ENCODE measurements at places on chromosomes 1 and 21.

DNA sequence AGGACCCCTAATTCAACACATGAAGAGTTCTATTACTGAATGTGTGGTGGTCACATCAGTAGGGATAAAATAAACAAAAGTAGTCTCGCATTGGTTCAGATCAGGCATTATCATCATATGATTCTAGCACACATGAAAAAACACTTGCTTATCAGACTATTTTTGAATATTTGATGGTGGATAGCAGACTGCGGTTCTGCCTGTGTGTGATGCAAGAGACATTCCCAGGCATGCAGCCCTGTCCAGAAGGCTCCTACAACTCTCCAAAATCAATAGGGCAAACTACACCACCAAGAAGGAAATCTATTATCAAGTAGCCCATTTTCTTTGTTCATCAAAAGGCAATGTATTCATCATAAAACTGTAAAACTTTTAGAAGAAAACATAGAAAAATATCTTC, 304.7 kb downstream of the DUSP10 start:
- no peak for DNase-seq

DNA sequence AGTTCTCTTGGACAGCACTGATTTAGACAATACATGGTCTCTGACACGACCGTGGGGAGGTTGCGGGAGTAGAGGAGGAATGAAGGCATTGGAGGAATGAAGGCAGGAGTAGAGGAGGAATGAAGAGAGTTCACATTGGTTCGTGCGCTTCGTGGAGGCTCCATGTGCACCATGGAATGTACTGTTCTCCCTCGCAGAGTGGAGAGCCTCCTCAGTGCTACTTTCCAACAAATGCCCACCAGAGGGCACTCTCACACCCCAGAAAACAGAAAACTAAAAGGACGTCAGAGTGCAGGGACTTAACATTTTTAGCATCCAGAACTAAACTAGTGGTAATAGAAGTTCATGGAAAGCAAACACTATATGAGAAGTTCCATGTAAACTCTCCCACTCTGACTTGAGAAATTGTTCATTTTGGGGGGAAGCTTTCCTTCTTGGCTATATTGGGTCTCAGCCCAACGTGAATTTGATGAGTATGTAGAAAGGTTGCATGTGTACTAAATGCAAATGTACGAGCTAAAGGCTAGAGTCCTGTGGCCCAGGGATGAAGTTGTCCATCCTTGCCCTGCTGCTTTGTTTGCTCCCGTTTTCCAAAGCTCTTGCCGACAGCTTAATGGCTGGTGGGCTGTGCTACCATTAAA, 211.6 kb downstream of the LMX1A start:
- peak; percentile 61 for DNase-seq

DNA sequence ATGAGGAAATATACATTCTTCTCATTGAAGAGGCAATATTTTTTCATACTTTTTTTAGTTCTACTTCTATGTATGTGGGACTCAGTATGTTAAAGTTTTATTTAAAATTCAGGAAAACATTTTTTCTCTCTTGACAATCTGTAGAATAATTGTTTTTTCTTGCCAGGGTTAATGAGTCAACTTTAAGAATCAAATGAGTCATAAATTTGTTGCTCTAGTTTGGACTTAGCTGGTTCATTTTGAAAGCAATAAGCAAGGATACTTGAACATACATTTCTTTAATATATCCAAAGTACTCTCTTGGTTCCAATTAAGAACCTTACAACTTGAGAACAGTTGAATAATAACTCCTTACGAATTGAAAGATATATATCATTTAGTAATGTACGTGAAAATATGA, 1145.3 kb upstream of the B3GALT2 start:
- no peak for DNase-seq

DNA sequence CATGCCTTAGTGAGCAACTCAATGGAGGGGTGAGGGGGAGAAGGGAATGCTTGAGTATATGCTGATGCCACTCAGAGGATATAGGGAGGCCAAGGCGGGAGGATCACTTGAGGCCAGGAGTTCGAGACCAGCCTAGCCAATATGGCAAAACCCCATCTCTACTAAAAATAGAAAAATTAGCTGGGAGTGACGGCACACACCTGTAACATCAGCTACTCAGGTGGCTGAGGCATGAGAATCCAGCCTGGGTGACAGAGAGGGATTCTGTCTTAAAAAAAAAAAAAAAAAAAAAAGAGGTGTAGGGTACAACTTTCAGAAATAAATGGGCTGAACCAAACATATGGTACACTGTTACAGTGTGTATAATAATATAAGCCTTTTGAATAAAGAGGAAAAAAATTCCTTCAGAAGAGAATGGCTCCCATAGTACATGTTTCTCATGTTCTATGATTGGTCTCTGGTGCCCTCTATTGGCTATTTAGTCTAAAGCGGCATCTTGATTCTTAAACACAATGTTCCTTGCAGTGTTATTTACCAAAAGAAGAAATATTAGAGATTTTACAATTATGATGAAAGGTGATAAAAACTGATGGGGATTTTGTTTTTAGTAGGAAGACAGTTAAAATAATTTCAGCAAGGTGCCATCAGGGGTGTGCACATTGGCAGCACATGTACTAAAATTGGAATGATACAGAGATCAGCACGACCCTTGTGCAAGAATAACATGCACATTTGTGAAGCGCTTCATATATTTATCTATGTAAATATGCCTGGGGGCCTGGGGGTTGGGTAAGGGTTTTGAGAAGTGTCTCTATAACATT, 109.8 kb downstream of the PATJ start:
- DNase-seq, result peak; percentile 77

DNA sequence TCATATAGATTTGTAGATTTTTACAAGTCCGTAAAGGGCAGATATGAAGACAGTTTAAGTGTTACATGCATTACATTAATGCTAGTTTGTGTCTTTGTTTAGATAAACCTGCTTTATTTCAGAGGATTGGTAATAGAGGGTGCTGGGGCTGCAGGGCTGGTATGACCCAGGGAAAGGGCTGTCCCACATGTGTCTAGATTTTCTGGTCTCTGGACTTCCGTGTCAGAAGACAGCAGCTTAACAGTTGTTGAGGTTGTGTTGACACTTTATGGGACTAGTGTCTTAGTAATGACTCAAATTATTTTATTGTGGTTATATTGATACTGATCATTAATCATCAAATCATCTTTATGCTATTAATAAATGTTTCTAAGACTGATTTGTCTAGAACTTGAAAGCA, 10.1 kb downstream of the PRDM2 start:
- DNase-seq, result no peak

DNA sequence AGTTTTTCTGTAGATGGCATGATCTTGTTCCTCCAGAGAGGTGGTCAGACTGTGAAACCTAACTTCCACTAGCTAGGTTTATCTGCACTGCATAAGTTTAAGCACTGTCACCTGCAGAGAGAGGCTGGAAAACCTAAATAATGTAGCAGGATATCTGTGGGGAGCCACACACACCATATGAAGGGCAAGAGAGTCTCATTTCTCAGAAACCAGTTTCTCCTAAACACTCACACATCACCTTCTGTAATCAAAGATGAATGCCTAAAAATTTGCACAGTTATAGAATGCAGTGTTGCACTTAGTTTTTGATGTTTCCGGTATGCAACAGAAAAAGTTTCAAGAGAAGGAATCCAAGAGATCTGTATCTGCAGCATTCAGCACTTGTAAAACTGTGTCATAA, 654.6 kb downstream of the ADGRL2 start:
- no peak for DNase-seq

- no peak for DNase-seq
Observed at GRCh38 chr1:226678251-226678650, 60.8 kb downstream of the ITPKB start.

DNA sequence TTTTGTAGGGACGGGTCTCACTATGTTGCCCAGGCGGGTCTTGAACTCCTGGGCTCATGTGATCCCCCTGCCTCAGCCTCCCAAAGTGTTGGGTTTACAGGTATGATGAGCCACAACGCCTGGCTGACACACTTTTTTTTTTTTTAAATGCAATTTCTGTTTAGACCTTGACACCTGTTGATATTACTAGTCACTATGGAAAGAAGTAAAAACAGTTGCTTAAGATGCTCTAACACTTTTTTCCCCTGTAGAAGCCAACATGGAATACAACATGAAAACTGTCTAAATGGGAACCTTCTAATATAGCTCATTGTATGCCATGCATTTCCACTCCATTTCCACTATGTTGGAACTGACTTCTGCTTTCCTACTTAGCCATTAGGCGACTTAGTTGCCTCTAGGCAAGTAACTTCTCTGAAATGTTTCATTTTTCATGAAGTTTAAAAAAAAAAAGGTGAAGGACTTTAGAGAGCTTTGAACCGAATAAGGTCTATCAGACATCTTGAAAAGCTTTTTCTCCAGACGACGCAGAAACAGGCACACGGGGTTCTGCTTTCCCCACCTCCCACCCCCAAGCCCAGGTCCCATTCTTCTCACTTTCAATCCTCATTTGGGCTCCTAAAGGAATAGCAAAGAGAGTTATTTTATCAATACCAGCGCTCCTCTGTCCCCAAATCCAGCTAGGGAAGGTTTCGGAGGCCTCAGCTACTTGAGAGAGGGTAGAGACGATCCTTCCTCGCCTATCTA, 648 bp upstream of the DR1 start:
- DNase-seq, result peak; percentile 25

- no peak for DNase-seq
Observed at GRCh38 chr1:164092603-164093353, 466.2 kb upstream of the PBX1 start.

GRCh38 chr1:103945774-103946173, 196.1 kb downstream of the AMY1C start:
- DNase-seq, result no peak

DNA sequence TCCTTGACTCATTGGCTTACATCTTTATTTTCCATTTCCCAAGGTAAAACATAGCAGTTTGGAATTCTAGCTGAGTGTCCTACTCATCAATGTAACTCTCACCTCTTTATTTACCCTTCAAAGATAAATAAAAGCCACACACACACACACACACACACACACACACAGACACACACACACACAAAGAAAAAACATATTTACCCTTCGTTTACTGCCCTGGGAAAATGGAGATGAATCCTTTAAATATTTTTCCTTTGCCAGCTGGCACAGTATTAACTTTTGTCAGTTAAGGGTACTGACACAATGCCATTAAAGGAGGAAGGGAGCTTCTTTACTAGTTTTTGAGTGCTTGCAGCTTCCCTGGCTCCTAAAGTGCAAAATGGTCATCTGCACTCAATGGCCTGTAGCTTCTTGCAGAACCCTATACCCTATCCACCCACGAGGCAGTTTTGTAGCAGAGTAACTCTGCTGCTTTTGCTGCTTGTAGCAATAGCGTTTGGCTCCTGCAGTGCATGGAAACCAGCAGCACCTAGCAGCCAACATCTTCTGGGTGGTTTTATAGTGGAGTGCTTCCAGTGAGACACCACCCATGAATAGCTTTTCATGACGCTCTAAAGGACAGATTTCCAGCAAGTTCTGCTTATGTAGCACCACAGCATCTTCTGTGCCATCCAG, 103.7 kb downstream of the HS2ST1 start:
- peak; percentile 33 for DNase-seq

GRCh38 chr1:65395887-65396612, 24.4 kb upstream of the LEPR start:
- peak; percentile 88 for DNase-seq

DNA sequence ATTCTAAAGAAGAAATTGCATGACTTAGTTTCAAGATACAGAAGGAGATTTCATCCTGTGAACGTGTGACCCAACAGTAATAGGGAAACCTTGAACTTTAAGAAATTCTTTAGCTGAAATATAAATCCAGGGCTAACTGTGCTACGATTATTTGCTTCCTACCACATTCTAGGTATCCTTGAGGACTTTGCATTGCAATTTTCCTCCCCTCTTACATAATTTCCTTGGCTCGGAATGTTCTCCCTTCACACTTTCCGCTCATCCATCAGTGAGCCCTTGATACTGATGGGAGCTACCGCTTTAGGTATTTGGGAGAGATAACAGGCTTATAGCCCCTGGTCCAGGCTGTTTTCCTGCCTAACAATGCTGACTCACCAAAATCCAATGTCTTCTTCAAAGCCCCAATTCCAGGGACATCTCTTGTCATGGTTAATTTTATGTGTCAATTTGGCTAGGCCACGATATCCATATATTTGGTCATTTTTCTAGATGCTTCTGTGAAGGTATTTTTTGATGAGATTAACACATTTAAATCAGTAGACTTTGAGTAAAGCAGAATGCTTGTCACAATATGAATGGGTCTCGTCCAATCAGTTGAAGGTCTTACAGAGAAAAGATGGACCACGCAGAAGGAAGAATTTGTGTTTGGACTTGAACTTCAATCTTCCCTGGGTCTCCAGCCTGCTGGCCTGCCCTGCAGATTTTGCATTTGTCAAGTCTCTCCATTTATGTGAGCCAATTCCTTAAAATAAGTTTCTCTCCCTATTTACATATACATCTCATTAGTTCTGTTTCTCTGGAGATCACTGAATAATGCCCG, 121.2 kb downstream of the PTPN14 start:
- peak; percentile 43 for DNase-seq

DNA sequence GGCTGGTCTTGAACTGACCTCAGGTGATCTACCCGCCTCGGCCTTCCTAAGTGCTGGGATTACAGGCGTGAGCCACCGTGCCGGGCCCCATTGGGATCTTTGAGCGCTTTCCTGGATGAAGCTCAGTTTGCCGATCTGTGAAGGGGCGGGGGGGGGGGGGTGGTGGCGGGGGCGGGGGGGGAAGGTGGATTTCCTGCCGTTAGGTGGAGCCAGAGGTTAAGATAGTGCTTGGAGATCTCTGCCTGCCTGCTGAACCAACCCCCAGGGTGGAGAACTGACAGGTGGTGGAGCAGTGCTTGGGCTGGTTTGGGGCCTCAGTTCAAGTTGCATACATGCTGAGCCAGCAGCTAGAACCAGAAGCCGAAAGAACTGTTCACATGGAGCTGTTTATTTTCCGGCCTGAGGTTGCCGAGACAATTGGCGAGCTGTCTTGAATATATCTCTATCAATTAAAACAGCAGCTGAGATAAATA, 1.7 kb downstream of the TMCC2 start:
- DNase-seq, result peak; percentile 31

GRCh38 chr1:222331340-222331739, 216.6 kb downstream of the HHIPL2 start:
- peak; percentile 40 for DNase-seq

GRCh38 chr1:53585129-53585528, 125.9 kb downstream of the DMRTB1 start:
- DNase-seq, result no peak

DNA sequence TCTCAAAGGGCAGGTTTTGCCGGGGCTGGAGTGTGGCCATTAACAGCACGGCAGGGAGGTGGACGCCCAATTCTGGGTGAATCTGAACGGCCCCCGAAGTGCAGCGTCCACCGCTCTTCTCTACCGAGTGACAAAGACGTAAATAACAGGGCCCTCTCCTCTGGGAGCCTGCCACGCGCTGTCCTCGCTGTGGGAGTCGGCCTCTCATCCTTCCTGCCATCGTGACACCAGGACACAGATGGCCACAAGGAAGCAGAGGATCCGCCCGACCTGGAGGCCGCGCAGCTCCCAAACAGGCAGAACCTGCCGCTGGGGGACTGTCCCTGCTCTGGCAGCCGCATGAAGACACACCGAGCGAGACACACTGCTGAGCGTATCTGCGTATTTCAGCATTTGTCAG, 12.1 kb upstream of the CDK11B start:
- no peak for DNase-seq

DNA sequence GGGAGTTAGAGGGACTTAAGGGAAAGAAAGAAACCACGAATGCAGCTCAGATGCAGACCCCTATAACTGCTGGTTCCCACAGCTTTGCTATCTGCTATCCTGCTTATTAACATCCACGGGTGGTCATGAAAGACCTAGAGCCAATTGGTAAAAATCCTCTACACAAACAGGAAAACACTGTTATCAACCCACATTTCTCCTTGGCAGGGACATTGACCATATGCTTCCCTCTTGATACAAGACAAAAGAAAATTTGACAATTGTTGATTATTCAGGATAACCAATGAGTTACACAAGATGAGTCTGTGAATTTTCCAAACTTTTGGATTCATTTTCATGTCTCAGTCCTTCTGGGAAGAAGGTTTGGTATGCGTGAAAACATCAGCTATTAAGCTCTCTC, 90.4 kb downstream of the TIAM1 start:
- DNase-seq, result no peak

Data from AG10803 (cell line).